ENCODE measurements at places on chromosomes 2 and 18.

- DNase-seq, result no peak
These were observed 19.5 kb downstream of the ARHGAP15 start for GRCh38 chr2:143148757-143149156.

- DNase-seq, result peak; percentile 17
These were observed 96.6 kb upstream of the LYPD1 start for GRCh38 chr2:132766573-132766972.

GRCh38 chr2:130768191-130768855 lies 13.0 kb downstream of the AMER3 start:
- DNase-seq, result no peak

- DNase-seq, result no peak
These were observed 227.5 kb downstream of the LDLRAD4 start for GRCh38 chr18:13446024-13446423.

DNA sequence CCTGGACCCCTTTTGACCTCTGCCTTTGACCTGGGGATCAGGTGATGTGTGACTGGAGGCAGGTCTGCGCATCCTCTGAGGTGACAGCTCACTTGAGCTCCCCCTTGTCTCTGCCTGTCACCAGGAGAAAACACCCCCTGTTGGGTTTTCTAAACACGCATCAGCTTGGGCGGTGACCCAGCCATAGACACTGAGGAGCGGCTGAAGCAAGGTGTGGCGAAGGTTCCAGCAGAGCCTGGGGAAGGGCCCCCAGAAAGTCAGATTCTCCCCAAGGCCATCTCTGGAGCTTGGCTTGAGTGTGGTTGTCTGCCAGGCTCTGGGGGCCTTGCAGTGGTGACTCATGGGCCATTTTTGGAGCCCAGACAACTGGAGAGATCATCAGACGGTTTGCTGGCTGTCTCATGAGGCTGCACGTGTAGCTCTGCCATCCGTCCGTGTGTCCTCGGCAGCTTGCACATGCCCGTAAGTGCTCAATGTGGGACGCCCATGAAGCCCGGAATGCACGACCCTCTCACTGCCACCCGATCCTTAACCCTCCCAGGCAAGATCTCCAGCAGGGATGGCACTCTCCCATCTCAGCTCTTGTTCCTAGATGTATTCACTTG lies 29.4 kb downstream of the SIX3 start:
- peak; percentile 84 for DNase-seq

- DNase-seq, result no peak
These were observed 1.2 kb upstream of the BIN1 start for GRCh38 chr2:127108090-127108523.

- DNase-seq, result no peak
These were observed 21.8 kb upstream of the NOSTRIN start for GRCh38 chr2:168780669-168781071.

DNA sequence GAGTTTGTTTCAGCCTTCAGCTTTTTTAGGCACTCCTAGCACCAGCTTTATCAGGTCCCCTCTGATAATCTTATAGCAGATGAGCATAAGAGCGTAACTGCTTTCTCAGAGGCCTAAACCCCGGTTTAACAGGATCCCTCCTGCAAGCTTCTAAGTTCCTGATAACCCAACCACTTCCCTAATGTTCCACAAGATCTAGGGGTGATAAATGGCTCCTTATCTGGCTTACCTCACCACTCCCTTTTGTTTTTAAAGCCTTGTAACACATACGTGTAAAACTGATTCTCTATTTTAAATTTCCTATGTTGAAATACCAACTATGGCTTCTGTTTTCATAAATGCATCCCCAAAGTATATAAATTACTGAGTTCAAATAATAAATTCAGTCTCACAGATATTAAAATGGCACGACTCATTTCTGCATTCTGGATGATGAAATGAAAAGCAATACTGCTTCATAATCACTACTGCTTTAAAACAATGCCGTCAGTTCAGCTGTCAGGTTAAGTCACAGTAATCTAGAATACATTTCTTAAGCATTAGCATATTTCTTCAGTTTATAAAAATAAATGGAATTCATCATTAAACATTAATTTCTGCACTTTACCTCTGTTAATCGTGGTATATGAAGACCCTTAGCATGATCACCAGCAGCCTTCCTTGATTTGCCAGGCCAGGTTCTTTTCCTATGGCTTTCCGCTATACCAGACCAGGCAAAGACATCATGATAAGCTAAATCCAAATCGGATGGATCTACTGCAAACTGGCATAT lies 126.3 kb downstream of the C2orf74 start:
- DNase-seq, result no peak

DNA sequence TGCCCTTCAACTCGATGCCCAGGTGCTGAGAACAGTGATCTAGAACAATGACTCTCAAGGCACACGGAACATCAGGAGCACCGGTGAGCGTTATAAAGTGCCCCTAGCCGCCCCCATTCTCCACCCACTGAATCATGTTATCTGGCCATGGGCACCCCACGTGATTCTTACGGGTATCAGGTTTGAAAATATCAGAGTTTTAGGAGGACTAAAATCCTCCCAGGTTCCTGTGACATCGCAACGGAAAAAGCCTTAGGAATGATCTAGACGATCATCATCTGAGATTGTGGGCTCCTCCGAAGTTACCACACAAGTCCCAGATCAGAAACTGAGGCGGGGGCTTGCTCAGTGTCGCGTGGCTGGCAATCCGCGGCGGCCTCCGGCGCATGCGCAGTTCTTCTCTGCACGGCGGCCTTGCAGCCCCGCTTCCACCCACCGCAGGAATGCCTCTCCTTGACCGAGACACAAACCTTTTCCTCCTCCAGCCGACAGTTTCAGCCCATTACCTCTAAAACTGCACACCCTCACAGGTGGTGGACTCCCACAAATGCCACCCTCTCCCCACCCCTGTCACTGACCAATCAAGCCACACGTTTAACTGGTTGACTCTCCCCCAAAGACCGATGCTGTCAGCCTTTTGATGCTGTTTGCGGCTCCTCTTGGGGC lies 5.8 kb upstream of the MRPL33 start:
- no peak for DNase-seq

Data from myocyte (in vitro differentiated cells).